ENCODE measurements at places on chromosomes 13 and 19.

DNA sequence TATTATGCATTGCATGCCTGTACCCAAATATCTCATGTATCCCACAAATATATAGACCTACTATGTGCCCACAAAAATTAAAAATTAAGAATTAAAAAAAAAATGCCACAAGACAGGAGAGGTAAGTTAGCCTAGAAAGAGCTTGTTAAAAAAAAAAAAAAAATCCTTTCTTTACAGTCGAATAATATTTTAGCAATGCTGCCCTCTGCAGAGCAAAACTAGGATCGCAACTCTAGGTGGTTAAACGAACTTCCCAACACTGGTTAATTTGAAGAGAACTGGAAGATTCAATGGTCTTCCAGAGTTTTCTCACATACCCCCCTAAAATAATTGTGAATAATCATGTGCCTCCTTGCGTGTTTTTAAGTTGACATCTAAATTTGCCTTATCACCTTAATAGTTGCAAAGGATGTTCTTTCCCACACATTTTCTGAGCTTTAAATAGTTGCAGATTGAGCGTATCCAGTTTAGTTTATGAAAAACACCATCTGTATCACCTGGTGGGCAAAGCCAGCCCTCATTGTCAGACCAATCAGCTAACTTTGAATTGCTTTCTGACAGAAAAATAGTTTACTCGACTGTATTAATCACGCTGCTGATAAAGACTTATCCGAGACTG is 47.4 kb upstream of the RCBTB2 start:
- DNase-seq = peak; percentile 71

GRCh38 chr13:93726173-93726957 is 499.8 kb downstream of the GPC6 start:
- peak; percentile 49 for DNase-seq

- no peak for DNase-seq
Measured at GRCh38 chr19:35991731-35992450, 3.1 kb upstream of the SDHAF1 start.

DNA sequence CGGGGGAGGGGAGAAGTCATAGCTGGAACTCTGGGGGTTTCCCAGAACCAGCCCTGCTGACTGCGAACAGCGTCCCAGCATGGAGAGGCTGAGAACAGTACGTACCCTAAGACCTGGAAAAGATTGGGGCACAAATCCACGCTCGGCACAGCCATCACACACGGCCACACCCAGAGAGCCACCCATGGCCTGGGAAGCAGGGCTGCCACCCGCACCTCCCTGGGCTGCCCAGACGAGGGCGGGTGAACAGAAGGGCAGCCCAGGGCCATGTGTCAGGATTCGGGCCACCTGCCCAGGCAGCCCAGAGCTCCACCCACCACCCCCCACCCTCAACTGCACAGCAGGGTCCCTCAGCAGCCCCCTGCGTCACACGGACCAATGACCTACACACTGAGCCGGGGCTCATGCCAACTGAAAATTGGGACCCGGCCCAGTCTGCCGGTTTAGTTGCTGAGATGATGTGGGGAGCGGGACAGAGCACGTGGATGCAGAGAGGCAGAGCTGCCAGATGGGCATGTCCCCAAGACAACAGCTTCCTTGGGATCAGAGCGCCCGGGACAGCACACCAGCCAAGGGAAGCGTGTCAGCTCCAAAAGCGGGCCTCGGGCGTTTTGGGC is 8.5 kb downstream of the UBXN6 start:
- peak; percentile 43 for DNase-seq

GRCh38 chr19:54383330-54383729 is 18.6 kb upstream of the LAIR1 start:
- no peak for DNase-seq

GRCh38 chr13:78241278-78241919 is 322.8 kb upstream of the EDNRB start:
- DNase-seq = peak; percentile 46

DNA sequence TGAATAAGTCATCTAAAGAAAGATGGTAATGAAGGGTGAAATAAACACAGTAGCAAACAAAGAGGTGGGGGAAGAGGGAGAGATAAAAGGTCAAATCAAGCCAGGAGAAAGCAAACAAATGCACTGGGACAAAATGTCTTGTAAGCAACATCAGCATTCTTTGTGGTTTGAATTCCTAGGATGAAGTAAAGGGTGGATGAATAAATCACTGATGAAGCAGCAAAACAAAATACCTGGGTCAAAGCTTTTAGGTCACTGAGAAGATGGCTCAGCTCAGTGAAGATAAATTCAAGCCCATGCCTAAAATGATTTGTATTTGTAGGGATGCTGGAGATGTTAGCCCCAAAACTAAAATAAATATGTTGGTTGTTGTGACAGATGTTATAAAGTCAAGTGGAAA is 86.5 kb upstream of the FBXL3 start:
- DNase-seq = peak; percentile 30

- no peak for DNase-seq
Measured at GRCh38 chr13:30757026-30757742, 21.8 kb downstream of the ALOX5AP start.

- DNase-seq = peak; percentile 91
Measured at GRCh38 chr13:37175996-37176395, 70.5 kb upstream of the CSNK1A1L start.

- DNase-seq = no peak
Measured at GRCh38 chr19:16473875-16474392, 2.2 kb upstream of the EPS15L1 start.

DNA sequence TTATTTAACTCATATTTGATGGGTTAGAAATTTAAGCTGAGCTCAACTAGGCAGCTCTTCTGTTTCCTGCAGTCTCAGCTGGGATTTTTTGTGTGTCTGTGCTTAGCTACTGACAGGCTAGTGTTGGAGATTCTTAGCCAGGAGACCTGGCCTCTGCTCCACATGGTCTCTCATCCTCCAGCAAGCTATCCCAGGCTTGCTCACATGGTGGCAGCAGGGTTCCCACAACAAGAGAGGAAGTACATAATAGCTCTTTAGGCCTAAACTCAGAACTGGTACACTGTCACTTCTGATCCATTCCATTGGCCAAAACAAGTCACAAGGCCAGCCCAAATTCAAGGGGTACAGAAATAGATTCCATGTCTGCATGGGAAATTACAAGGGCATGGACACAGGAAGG is 406.2 kb downstream of the SUCLA2 start:
- peak; percentile 38 for DNase-seq

- DNase-seq = no peak
Measured at GRCh38 chr13:19591864-19592263, 30.5 kb upstream of the TPTE2 start.

- no peak for DNase-seq
Measured at GRCh38 chr19:3020321-3020960, 8.6 kb downstream of the TLE2 start.

DNA sequence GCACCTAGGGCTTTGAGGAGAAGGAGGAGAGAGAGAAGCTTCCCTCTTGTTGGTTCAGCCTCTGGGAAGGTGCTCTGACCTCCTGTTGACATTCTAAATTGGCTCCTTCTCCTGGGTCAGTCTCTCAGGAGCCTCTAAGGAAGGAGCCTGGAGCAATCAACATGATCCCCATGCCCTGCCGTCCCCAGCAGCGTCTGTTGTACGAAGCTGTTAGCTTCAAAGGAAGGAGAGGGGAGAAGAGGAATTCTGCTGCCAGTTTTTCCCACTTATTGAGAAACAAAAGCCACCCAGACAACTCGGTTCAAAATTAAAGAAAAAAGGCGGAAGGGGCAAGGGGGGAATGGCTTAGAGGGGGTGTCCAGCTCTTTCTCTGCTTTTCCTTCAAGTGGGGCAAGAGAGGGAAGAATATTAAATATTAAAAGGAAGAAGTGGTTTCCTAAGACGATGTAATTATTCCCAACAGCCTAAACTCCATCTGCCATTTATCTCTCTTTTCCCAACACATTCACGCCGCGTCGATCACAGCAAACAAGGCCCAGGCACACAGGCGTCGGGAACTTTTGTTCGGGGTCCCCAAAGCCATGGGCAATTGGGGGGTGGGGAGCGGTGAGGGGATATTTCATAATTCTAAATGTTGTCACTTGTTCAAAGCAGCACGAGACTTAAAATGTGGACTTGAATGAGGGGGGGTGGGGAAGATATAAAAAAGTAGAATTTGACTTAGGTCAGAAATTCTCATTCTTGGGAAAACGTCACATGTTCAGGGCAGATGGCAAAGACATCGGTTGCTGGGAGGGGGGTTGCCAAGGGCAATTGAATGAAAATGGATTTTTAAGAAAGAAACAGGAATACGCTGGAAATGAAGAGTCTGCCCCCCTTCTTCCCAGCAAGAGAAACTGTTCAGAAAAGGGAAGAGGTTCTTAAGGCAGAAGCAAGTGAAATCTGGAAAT is 116.8 kb upstream of the CACNA1A start:
- DNase-seq = no peak

DNA sequence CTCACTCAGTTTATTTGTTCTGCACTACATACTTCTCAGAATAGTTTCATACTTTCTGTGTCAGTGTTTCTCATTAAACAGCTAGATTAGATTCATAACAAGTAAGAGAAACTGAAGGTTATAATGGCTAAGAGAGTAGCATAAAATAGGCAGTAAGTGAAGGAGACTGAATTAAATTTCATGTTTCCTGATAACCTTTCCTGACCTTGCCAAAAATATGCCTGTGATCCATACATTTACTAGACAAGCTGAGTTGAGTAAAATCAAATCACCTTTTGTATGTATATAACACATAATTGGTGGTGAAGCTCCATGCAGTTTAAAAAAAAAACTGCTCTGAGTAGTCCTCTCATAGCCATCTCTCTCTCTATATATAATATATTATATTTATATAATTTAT is 545.3 kb upstream of the PCDH20 start:
- DNase-seq = no peak

- DNase-seq = peak; percentile 91
Measured at GRCh38 chr13:111115965-111116521, 933 bp downstream of the ARHGEF7 start.

- peak; percentile 82 for DNase-seq
Measured at GRCh38 chr19:5987077-5987818, 9.3 kb upstream of the RANBP3 start.

- no peak for DNase-seq
Measured at GRCh38 chr13:32537580-32538142, 934 bp downstream of the N4BP2L2 start.

DNA sequence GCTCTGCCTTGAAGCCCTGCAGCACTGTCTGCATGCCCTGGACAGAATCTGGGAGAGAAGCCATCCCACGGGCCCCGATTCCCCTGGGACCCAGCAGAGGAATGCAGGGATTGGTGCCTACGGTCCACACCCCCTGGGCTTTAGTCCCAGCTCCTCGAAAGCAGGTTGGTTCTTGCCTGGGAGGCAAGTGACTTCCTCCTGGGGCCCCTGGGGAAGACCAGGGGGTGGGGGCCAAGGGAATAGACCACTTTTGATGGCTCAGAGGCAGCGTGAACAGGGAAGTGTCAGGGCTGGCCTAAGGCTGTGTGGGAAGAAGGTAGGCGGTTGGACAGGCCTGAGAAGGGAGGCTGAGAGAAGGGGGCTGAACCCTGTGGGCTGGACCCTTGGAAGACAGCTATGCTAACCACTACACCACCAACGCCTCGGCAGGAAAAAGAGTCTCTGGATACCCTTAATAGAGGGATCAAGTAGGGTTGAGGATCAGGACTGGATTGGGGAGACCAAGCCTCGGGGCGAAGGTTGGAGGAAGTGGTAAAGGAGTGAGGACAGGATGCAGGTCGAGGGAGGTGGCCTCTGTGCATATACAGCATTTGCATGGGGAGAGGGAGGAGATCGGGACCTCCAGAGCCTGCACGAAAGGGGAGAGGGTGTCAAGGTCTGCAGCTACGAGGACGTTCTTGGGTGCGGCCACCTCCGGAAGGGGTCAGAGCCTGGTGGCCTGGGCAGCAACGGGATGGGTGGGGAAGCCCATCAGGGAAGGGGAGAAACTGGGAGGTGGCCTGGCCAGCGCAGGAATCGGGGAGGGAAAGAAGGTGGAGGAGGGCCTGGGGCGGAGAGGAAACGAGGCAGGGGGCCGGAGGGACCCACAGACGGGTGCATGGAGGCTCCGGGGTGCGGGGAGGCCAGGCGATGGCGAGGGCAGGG is 709 bp downstream of the DPP9 start:
- DNase-seq = peak; percentile 66

DNA sequence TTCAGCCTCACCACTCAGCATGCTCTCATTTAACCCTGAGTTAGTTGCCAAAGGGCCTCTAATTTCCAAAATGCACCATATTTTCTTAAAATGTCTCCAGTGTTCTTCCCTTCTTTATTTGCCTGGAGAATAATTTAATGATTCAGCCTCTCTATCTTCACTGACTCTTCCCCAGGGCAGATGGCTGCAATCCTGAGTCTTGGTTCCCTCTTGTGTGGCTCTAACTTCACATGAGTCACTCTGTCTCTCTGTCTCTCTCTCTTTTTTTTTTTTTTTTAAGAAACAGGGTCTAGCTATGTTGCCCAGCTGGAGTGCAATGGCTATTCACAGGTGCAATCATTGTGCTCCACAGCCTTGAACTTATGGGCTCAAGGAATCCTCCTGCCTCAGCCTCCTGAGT is 251.4 kb downstream of the VWA8 start:
- DNase-seq = peak; percentile 45

DNA sequence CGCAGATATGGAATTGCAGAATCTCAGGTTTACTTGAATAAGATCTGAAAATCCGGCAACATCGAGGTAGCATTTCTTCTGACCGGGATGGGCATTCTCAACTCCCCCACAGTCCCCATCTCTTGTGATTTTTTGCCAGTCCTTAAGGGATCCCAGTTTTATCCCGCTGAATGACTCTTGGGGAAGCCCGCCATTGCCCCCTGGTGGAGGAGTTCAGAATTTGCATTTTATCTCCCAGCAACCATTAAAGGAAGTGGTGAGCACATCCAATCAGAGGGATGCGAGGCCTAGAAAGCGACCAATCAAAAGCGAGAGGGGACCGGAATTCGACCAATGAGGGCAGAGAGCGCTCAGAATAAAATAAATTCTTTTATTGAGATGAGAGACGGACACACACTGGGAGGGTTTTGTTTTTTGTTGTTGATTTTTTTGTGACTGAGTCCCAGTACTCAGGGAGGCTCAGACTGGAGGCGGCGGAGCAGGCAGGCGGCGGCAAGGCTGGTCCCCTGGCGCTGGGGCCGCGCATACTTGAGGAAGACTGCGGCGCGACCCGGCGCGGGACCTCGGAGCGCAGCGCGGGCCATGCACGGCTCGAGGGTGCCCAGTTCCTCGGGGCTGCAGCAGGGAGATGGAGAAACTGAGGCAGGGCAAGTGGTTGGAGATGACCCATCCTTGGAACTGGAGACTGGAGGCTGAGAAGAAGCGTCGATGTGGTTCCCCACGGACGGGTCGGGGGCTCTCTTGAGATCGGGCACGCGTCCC is 3.9 kb upstream of the TTC9B start:
- DNase-seq = peak; percentile 94
